ENCODE measurements at places on chromosomes 3 and 15.

DNA sequence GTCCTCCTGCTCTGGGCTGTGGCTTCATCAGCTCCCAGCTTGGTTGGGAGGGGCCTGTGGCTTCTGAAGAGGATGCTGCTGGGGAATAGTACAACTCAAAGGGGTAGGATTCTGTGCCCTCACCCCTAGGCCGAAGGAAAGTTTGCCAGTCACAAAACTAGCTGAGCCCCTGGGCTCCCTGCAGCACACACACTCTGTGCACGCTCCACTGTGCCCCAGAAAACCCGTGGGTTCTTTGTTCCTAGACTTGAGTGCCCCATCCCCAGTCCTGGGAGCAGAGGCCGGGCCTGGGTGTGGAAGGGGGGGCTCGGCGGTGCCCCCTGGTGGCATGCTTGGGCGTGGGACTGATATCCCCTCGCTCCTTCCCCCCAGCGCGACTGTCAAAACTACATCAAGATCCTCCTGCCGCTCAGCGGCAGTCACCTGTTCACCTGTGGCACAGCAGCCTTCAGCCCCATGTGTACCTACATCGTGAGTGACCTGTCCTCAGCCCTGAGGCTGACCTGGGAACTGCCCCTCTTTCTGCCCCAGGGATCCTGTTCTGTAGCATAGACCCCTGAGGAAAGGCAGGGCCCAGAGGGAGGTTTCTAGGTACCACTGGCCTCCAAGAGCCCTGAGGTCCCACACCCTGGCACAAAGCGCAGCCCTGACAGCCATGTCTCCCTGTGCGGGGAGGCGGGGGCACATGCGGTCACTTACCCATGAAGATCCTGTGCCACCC, 14.2 kb downstream of the CIB1 start:
- peak; percentile 39 for DNase-seq

DNA sequence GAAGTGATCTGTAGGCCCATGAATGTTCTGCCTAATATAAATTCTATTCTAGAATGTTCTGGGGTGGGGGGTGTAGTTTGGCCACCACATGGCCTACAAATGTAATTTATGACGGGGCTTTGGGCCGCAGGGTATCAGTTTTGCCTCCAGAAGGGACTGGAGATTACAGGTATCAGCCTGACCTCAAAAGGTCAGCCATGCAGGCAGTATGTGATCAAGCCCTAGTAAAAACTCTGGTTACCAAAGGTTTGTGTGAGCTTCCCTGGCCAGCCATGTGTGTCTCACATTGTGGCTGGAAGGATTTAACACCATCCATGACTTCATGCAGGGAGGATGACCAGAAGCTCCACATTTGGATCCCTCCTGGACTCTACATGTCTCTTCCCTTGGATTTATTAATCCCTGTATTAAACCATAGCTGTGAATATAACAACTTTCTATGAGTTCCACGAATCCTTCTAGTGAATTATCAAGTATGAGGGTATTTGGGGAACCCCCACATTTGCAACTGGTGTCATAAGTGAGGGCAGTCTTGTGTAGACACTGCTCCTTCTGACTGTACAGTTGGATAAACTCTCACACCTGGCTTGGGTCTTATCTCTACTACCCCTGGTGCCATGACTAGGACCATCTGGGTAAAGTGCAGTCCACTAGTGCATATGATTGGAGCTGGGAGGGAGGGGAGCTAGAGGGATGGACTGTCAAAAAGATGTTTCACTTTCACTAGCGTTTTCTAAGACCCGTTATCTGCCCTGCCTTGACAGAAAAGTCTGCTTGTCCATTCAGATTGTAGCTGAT, 50.0 kb upstream of the RFX7 start:
- DNase-seq, result no peak

DNA sequence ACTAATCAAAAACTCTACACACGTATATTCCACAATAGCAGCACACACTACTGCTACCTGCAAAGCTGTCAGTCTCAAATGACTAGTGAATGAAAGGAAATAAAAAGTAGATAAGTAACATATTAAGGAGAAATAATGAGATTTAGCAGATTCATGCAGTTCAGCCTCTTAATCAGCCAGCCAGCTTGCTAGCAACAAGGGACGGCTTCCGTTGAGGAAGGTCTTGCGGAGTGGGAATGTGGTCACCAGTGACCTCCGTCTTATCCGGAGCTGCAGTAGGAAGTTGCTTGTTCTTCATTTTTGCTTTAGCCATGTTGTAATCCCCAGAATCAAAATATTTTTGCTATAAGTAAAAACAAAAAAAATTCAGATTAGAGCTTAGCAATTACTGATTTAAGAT, 17.1 kb downstream of the ARPP19 start:
- no peak for DNase-seq

GRCh38 chr3:173340626-173341025, 56.9 kb upstream of the NLGN1 start:
- no peak for DNase-seq

- DNase-seq, result no peak
Observed at GRCh38 chr15:45341790-45342189, 36.6 kb downstream of the GATM start.

DNA sequence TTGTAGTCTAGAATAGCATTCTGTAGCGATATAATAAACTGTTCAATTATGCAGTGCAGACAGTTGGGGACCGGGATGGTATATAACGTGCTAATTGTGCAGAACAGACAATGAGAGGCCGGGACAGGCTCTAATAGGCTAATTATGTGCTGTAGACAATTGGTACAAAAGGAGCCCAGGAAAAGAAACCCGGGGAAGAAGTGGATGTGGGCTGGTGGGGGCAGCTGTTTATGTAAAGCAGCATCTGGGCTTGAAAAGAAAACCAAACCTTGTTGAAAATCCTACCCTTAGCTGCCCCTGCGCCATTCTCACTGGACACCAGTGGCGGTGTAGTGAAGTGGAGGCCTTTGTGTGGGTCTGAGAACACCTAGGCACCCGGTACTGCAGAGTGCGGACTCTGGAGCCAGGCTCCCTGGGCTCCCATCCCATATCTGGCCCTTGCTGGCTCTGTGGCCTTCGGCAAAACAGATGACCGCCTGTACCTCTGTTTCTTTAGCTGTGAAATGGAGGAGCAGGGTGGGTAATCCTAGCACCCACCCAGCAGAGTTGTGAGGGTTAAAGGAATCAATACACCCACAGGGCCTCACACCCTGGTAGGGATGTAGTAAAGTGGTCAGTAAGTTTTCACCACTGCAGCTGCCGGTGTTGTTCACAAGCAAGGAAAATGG, 51.5 kb downstream of the CMTM6 start:
- DNase-seq, result no peak

DNA sequence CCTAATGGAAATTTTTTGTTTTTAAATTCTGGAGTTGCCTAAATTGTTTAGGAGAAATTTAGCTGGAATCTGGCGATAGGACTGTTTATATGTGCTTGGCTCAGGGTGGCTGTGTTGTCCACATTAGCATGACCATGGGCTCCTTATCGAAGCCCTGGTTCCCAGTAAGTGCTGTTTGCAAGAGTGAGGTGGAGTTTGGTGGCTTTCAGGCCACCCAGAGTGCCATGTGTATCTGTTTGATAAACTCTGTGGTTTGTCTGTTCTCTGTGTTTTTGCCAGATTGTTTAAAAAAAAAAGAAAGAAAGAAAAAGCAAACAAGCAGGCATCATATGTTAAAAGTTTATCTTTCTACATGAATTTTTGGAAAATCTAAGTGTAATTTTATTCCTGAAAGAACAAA, 51.5 kb downstream of the PLCL2 start:
- DNase-seq, result no peak

GRCh38 chr3:43523454-43524053, 98.3 kb downstream of the ANO10 start:
- no peak for DNase-seq

DNA sequence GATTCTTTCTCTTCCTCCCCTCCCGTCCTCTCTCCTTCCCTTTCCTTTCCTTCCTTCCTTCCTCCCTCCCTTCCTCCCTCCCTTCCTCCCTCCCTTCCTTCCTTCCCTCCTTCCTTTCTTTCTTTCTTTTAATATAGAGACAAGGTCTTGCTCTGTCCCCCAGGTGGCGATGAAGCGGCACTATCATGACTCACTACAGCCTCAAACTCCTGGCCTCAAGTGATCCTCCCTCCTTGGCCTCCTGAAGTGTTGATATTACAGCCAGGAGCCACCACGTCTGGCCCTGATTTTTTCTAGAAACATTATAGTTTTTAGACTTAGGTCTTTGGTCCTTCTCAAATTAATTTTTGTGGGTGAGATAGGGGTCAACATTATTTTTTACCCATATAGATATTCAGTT, 15.5 kb downstream of the GRM2 start:
- no peak for DNase-seq

GRCh38 chr3:114338651-114339357, 45.0 kb downstream of the TIGIT start:
- no peak for DNase-seq

DNA sequence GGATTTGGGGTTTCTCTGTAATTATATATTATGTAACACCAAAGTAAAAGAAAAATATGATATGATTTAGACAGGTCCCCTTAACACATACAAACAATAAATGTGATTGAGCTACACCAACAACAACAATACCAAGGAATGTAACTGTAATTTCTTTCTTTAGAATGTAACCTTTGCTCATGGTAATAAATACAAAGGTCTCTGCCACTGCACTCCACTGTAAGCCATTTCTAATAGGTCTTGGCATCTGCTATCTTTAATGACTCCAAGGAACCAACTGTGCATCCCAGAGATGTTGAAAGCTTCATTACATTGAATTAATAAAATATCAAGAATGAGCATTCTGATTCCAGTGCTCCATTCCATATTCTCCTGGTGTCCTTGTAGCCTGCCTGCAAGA, 88.8 kb downstream of the PDZRN3 start:
- no peak for DNase-seq

- no peak for DNase-seq
Observed at GRCh38 chr3:123883111-123883510, 1.0 kb downstream of the MYLK start.

- DNase-seq, result peak; percentile 76
Observed at GRCh38 chr3:46895204-46895660, 17.7 kb downstream of the PTH1R start.

DNA sequence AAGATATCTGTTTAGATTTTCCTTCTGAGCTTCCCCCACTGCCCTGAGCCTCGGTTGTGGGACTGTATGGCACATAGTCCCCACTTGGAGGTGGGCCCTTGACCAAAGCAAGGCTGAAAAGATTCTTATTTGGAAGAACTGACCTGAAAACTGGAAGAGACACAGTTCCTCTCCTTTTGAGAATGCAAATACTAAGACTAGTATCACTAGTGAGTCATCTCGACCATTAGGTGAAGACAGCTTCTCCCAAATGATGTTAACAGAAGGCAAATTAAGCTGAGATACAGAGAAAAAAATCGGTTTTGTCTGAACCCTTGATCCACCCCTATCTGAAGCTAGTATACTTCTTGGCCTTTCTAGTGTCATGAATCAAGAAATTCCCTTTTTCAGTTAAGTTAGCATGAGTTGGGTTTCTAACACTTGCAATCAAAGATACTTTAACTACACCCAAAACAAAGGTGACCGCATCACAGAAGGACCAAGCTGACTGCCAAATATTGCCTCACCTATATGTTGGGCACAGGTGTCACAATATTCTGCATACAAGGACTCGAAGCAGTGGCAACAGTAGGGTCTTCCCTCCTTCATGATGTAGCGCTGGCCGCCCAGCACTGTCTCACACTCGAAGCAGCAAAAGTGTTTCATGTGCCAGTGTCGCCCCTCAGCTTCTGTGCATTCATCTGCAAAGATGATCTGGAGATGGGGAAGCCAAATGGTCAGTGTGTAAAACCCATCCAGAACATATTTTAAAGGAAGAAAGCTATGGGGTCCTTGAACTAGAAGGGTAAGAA, 72.4 kb downstream of the PRICKLE2 start:
- DNase-seq, result no peak

DNA sequence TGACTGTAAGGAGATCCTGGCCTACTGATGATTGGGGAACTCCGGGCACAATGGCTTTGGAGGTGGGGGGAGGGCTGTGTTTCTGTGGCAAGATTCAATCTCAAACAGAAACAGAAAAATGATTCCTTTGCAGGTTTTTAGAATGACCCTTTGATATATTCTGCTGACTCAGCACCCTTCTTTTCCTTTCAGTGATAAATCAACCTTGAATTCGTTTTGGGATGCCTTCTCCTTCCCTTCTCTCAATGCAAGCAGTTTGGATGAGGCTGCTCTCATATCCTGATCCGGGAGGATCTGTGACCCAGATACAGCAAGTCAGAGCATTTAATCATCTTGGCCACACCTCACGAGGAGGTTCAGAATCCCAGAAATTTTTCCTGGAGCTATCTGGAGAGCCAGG, 156.1 kb upstream of the PRICKLE2 start:
- no peak for DNase-seq

DNA sequence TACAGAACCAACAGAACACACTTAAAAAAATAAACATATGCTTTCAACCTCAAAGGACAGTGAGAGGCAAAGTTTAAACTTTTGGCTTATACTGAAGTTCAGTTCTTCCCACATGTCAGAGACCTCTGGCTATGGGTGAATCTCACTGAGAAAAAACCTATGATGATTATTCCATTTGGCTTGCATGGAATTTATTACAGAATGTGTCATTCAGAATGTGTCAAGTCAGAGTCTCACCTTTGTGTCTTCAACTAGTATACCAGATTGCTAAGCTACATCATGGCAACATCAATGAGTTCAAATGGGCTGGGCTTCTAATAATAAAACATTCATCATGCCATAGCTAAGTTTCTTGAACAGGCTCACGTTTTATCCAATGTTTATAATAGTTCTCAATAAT, 987.0 kb downstream of the NTRK3 start:
- DNase-seq, result no peak

DNA sequence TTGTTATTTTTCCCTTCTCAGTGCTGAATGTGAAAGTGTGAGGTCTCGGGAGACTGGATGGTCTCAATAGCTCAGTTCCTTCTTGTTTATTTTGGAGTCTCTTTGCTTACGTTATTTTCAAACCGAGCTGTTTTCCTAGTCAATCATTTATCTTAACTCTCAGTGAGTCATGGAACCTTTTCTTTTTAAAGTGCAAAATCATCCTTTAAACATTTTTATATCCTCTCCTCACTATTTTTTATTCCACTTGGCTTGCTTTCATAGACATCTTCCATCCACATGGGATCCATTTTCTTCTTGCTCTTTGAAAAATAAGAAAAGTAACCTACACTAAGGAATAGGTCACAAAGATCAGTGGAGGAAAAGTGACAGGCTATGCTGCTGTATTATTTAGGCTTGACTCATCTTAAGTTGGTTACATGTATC, 497.8 kb downstream of the NAALADL2 start:
- no peak for DNase-seq

GRCh38 chr15:69841113-69841828, 256.4 kb downstream of the TLE3 start:
- no peak for DNase-seq

GRCh38 chr3:50545781-50546180, 21.8 kb downstream of the C3orf18 start:
- no peak for DNase-seq

Data from stimulated activated CD4-positive, alpha-beta T cell treated with anti-CD3 and anti-CD28 coated beads, Interleukin-1b, Interleukin-23, amount 100 ng/mL, for 4 hours (primary cell).